Cerebellar nuclear complex (tissue), 1 donor: ENCODE measurements at places on chromosomes 1 and 21.

GRCh38 chr1:221704306-221704705, 37.6 kb downstream of the DUSP10 start:
- DNase-seq, result no peak

DNA sequence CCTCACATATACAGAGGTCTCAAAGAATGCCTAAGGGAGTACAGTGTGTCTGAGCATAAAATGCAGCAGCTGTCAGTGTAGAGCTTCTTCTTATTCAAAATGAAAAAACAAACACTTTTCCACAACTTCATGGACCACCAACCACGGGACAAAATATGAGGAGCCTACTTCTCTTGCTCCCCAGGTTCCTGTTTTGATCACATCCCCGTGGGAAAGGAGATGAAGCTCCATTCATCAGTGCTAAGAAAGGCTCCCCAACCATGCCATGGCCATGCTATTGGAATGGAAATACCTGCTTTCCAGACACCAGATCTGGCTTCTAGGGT, 383 bp downstream of the CD48 start:
- DNase-seq, result no peak

- DNase-seq, result no peak
These were observed 656 bp downstream of the SH2D2A start for GRCh38 chr1:156815961-156816422.

DNA sequence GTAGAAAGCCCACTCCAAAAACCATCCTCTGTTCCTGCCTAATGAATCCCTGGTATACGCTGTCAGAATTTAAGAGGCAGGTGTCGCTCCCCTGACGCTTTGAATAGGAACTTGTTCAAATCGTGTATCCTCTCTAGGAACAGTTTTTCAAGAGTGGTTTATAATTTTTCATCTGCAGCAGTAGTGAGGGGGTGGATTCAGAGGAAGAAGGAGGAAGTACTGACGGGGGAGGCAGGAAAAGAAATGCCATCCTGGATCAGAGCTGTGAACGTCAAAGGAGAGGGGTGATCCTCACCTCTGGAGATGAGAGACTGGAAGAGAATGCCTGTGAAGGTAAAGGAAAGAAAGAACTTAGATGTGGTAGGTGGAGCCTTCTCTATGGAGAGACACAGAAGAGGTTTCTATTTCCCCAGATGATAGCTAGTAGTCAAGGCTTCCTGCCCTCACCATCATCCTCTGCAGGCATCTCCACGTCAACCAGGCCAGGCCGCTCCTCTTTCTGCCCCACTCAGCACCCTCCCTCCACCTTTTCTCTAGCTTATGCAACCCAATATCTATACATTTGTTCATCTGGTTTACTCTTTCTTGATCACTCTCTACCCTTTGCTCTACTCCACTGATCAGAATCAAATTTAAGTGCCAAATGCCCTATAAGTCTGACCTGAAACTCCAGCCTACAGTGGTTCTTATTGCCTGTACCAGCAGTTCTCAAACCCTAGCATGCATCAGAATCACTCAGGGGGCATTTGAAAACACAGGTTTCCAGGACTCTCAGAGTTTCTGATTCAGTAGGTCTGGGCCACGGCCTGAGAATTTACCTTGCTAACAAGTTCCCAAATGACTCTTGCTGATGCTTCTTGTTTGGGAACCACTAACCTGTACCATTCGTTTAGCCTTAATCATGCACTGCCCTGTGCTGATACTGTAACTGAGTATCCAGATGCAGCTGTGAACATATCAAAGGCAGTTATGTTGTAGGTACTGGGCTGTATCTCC, 13.1 kb upstream of the BCL9 start:
- DNase-seq, result no peak

DNA sequence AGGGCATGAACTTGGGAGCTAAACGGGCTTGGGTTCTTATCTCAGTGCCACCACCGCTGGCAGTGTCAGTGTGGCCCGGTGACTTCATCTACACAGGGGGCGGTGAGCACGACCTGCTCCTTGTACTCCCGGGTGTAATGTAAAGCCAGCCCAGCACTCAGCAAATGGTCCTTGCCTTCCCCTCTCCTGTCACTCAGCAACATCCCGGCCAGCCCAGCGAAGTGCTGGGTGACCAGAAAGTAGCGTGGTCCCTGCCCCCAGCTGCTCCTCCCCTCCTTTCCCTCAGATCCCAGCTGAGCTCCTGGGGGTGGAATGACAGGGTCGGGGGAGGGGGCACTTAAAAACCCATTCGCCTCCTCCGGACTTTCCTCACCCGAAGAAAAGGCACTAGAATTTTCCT, 7.2 kb downstream of the KCNN3 start:
- DNase-seq, result no peak

- no peak for DNase-seq
These were observed 259.4 kb upstream of the DAB1 start for GRCh38 chr1:57683037-57683942.

DNA sequence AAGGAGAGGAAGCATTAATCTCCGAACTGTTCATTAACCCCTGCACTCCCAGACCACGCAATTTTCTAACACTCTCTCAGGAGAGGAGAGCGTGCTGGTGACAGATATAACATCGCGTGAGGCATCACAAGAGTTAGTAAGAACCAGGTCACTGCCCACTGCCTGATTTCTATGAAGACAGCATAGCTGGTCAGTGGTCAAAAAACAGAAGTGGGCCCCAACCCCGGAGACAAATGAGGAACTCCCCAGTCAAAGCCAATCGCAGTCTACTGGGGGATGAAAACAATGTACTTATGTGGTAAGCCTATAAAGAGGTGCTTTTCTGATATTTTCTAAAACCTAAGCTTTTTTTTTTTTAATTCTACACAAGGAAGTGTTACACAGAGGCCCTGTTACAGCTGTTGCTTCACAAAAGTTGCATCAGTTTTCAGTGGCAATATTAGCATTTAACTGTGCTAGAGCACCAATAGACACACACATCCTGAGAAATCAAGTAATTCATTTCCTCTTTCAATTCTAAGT, 231.8 kb upstream of the IRF2BP2 start:
- DNase-seq, result no peak

- DNase-seq, result no peak
These were observed 62.3 kb downstream of the SLC19A1 start for GRCh38 chr21:45479691-45480675.

GRCh38 chr1:87592156-87592555, 263.5 kb downstream of the LMO4 start:
- no peak for DNase-seq

DNA sequence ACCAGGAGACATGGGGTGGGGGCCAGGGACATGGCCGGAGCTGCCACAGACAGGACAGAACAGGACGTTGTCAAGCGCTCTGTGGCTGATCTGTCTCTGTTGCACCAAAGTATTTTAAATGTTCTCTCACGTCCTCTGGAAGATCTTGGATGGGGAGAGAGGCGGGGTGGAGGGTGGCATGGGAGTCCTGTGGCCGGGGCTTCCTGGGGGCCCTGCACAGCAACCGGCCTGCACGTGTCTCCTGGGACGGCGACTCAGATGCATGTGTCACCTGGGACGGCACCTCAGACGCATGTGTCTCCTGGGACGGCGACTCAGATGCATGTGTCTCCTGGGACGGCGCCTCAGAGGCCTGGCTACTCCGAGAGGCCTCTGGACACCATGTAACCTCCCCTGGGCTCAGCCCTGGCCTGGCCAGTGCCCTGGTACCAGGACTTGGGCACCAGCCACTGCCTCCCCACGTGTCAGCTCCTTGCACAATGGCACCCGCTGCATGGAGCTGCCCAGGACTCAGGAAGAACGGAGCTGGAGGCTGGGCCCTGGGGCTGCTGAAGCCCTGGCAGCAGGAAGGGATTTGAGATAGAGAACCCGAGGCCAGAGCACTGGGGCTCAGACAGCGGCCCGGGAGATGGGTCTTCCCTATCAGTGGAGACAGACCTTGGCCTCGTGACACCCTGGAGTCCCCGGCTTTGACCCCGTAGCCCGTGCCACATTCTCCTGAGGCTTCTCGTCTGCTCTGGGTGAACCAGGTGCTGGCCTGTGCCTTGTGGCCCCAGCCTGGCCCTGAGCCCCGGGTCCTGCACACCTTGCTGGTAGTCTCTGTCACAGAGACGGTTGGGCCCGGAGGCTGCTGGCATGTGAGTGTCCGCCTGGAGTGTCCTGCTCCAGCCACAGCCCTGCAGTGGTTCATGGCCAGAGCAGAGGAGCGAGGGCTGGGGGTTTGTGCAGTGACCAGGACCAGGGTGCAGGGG, 14.7 kb upstream of the SLC19A1 start:
- DNase-seq, result no peak

DNA sequence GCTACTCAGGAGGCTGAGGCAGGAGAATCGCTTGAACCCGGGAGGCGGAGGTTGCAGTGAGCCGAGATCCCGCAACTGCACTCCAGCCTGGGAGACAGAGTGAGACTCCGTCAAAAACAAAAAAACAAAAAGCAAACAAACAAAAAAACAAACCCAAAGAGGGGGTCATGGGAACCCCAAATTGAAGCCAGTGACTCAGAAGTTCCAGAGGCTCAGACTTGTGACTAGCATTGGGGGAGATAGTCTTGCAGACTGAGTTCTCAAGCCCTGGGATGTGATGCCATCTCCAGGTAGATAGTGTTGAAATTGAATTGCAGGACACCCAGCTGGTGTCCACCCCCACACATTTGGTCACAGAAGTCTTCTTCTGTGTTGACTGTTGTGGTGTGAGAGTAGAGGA, 24.9 kb upstream of the ENO1 start:
- DNase-seq, result no peak

DNA sequence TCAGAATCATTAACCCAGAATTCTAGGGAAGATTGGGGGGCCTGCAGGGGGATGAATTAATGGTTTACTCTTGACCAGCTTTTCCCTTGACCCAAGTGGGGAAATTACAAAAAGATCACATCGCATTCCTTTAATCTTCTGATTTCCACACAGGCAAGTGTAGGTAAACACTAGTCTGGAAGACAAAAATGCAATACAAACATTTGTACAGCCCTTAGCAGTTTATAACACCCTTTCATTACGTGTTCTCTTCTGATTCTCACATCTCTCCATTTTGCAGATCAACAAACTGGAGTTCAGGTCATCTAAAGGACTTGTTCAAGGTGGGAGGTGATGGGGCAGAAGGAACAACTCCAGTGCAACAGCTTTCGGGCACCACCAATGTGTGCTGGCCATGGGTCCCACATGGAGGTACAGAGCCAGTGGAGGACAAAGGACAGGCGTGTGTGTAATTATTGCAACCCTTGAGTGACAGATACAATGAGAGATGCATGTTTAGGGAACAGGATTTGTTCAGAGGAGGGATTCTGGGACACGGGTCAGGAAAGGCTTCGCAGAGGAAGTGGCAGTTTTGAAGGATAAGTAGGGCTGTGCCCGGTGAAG, 20.4 kb downstream of the ATF3 start:
- DNase-seq, result no peak

DNA sequence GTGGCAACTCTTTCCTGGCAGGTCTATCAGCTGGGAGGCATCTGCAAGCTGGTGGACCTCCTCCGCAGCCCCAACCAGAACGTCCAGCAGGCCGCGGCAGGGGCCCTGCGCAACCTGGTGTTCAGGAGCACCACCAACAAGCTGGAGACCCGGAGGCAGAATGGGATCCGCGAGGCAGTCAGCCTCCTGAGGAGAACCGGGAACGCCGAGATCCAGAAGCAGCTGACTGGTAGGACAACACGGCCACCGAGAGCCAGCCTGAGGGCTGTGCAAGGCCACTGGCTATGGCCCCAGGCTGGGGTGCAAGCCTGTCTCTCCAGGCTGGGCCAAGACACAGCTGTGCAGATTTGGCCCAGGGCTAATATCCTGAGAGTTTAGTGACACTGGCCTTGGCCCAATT, 34.2 kb downstream of the PKP1 start:
- DNase-seq, result no peak

DNA sequence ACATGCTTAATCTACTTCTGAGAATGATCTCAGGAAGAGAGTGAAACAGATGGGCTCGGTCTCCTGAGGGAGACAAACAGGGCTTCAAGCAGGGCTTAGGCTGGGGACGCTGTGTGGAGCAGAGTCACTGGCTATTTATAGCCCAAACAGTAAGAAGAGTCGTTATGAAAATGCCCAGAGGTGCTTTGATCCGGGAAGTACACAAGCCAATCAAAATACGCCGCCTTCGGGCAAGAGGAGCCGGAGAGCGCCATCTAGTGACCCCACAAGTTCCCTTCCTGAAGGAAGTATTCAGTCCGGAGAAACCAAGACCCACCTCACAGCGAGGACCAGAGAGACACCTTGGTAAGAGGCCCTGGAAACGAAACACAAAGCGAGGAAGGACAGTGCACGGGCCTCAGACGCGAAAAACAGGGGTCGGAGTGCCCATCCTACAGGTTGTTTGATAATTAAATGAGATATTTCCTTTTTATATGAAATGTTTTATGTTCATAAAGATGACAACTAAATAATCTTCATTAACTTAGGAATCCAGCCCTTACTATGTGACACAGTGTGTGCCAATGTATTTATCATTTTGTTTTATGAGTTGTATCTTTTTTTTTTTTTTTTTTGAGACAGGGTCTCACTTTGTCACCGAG, 25.0 kb upstream of the SCCPDH start:
- DNase-seq, result peak; percentile 5

- DNase-seq, result no peak
These were observed 122.0 kb upstream of the BRINP3 start for GRCh38 chr1:190599670-190600069.

GRCh38 chr21:24150753-24151152, 1456.5 kb downstream of the MRPL39 start:
- DNase-seq, result no peak

- no peak for DNase-seq
These were observed 34.4 kb downstream of the NENF start for GRCh38 chr1:212466898-212467650.

DNA sequence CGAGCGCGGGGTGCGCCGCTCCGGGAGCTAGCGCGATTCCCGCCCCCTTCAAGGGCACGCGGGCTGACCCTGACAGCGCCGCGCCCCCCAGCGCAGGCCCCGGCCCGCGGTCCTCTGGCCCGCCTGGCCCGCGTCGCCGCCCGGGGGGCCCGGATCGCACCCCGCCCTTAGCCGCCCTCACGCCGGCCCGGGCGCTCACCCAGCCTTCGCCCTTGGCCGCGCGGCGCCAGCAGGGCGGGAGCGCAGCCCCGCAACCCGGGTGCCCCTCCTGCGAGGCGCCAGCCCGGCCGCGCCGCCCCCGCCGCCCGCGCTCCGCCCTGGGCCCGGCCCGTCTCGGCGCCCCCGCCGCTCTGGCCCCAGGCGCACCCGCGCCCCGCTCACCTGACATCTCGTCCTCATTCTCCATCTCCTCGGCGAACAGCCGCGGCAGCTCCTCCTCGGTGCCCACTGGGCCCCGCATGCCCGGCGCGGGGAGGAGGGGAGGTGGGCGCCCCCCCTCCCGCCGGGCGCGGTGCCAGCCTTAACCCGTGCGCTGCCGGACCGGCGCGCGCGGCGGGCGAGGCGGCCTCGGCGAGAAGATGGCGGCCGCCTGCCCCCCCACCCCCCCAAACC, 451 bp downstream of the CHD5 start:
- DNase-seq, result no peak

GRCh38 chr1:238753252-238753651, 633.1 kb upstream of the CHRM3 start:
- DNase-seq, result no peak
